Aortic smooth muscle cell (primary cell): ENCODE measurements at places on chromosomes 4 and X. TPM values are rescaled to one million over a fixed set of nuclear protein-coding genes. Genes with fewer than 3 reads are reported as not detected.

The VCX3A gene
- not detected in 2 replicates for total RNA-seq

The DMD gene
- total RNA-seq, result 18.1 and 23.9 TPM in 2 replicates

The SHISA3 gene
- total RNA-seq, result 22.0 and 37.5 TPM in 2 replicates

The COL4A6 gene
- total RNA-seq, result 4.4 and 7.3 TPM in 2 replicates

The ASB5 gene
- total RNA-seq, result not detected in 2 replicates

The DEFB131A gene
- not detected in 2 replicates for total RNA-seq
